Activated naive CD8-positive, alpha-beta T cell treated with anti-CD3 and anti-CD28 coated beads, Interleukin-2, amount 10 ng/mL, durations not matched to agents 7 days and 5 days (primary cell): ENCODE measurements at places on chromosomes 2 and 18. TPM values are rescaled to one million over a fixed set of nuclear protein-coding genes. Genes with fewer than 3 reads are reported as not detected.

- H3K4me3 ChIP-seq: no peak overlapping the region
- no peaks in the 10 kb centered on the region for H3K36me3 ChIP-seq
- no peak overlapping the region for H3K27ac ChIP-seq
- no peak for DNase-seq
- no peaks in the 10 kb centered on the region for H3K4me1 ChIP-seq
Measured at GRCh38 chr2:146927080-146927711, 917.6 kb upstream of the ACVR2A start.

GRCh38 chr2:238657132-238658053 is 190.5 kb upstream of the TWIST2 start:
- no peaks in the 10 kb centered on the region for H3K36me3 ChIP-seq
- DNase-seq: no peak
- H3K4me3 ChIP-seq: no peak overlapping the region

DNA sequence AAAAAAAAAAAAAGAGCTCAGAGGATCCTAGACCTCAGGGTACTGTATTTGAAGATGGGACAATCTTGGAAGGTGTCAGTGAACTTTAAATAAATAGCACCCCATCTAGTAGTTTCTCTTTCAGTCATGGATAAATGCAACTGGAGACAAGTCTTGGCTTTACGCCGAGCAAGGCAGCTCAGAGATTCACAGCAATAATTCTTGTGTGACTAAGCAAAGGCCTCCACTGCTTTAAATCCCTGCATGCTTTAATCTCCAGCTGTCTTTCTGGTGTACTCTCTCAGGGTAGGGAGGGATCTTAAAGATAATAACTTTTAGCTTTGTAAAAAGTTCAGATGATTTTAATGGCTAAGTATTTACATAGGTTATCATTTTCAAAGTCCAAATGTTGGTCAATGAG is 36.3 kb downstream of the NRXN1 start:
- H3K36me3 ChIP-seq: no peaks in the 10 kb centered on the region
- no peak overlapping the region for H3K4me3 ChIP-seq
- no peaks in the 10 kb centered on the region for H3K4me1 ChIP-seq
- no peaks in the 10 kb centered on the region for H3K27me3 ChIP-seq
- H3K27ac ChIP-seq: no peak overlapping the region
- DNase-seq: no peak

- no peaks in the 10 kb centered on the region for H3K27me3 ChIP-seq
- no peaks in the 10 kb centered on the region for H3K4me1 ChIP-seq
- H3K27ac ChIP-seq: no peak overlapping the region
- no peaks in the 10 kb centered on the region for H3K36me3 ChIP-seq
- no peak overlapping the region for H3K4me3 ChIP-seq
Measured at GRCh38 chr18:4599312-4599711, 144.2 kb upstream of the DLGAP1 start.

GRCh38 chr18:50644807-50645206 is 84.9 kb downstream of the MAPK4 start:
- no peak overlapping the region for H3K27ac ChIP-seq
- peaks cover 2% of the 10 kb centered on the region for H3K27me3 ChIP-seq

DNA sequence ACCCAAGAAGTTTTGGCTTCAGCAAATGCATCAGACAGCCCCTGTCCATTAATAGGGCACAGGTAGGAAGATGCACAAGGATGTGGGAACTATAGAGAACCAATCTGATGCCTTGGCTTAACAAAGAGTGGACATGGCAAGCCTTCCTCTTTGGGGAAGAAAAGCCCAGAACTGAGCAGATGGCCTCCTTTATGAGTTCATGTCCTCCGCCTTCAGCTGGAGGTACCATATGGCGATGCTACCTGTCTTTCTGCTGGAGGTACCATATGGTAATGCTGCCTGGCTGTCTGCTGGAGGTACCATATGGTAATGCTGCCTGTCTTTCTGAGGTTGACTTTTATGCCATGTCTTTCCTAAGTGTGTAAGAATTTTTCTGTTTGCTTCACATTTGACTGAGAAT is 6.0 kb downstream of the RETREG2 start:
- DNase-seq: no peak
- peaks cover 51% of the 10 kb centered on the region for H3K36me3 ChIP-seq
- H3K4me1 ChIP-seq: peaks cover 42% of the 10 kb centered on the region
- H3K27ac ChIP-seq: no peak overlapping the region

Gene OTX1
- total RNA-seq: not detected

DNA sequence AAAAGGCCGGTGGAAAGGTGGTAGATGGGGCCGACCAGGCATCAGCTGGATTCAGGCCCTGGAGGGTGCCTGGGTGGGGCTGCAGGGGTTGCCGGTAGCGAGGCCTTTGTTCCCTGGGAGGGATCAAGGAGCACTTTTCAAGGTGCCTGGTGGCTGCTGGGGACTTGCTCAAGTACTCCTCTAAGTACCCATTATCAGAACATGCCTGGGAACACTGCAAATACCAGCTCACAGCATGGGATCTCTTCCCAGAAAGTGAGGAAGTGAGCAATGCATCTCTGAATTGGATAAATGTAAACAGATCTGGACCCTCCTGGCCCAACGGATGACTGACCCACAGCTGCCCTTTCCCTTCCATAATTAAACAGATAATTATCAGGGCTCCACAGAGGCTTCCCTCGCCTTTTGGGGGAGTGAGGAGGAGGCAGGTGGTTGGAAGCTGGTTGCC is 210.5 kb downstream of the SH3RF3 start:
- H3K4me1 ChIP-seq: peaks cover 29% of the 10 kb centered on the region
- H3K36me3 ChIP-seq: no peaks in the 10 kb centered on the region
- H3K27ac ChIP-seq: no peak overlapping the region

Gene CLEC4F
- total RNA-seq: not detected

- H3K36me3 ChIP-seq: no peaks in the 10 kb centered on the region
- no peak for DNase-seq
- H3K27me3 ChIP-seq: no peaks in the 10 kb centered on the region
- H3K27ac ChIP-seq: no peak overlapping the region
Measured at GRCh38 chr2:181575024-181575649, 81.8 kb downstream of the CERKL start.

GRCh38 chr18:76955524-76956170 is 133.3 kb downstream of the ZNF236 start:
- DNase-seq: no peak
- H3K4me3 ChIP-seq: no peak overlapping the region
- H3K27ac ChIP-seq: no peak overlapping the region
- H3K4me1 ChIP-seq: peaks cover 13% of the 10 kb centered on the region

GRCh38 chr2:213251618-213252017 is 32.6 kb upstream of the SPAG16 start:
- no peak overlapping the region for H3K4me3 ChIP-seq
- H3K27ac ChIP-seq: no peak overlapping the region
- H3K36me3 ChIP-seq: no peaks in the 10 kb centered on the region
- H3K4me1 ChIP-seq: no peaks in the 10 kb centered on the region
- peaks cover 7% of the 10 kb centered on the region for H3K27me3 ChIP-seq

DNA sequence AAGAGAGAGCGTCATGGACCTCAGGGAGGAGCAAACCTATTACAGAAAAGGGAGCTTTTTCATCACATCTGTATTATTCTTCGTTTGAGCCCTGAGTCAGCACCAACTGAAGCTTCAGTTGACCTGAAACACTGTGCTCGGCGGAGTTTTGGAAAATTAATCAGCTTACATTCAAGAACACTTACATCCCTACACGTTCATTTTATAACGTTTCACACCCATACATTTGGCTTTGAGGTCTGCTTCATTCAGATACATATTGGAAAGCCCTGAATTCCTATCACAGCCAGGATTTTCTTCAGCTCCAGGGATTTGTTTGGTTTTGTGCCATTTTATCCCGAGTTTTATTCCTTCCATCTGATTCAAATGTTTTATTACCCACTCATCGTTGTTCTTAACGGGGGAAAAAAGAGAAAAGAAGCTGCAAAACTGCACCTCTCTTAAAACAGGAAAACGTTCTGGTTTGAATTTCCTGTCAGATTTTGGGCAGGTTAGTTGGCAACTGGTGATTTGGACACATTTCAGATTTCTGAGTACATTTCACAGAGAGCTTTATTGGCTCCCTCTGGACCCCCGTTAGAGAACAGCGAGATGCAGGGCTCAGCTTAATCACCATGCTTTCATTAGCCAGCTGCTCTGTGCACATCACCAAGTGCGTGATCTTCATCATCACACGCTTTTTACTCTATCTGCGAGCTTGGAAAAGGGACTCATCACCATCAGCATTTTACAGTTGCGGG is 88.8 kb downstream of the CDC42EP3 start:
- H3K4me1 ChIP-seq: peaks cover 53% of the 10 kb centered on the region
- H3K27ac ChIP-seq: peak overlapping the region; percentile 72
- H3K4me3 ChIP-seq: peak overlapping the region; percentile 45
- no peaks in the 10 kb centered on the region for H3K27me3 ChIP-seq
- peaks cover 6% of the 10 kb centered on the region for H3K36me3 ChIP-seq
- no peak for DNase-seq
